ENCODE measurements at places on chromosomes 13 and 19.

GRCh38 chr19:51811344-51811743, 16.4 kb downstream of the FPR3 start:
- no peak for DNase-seq

GRCh38 chr13:96821381-96821780, 172.9 kb downstream of the OXGR1 start:
- DNase-seq: peak; percentile 72

- DNase-seq: no peak
Observed at GRCh38 chr19:11400798-11401197, 16.7 kb upstream of the EPOR start.

- peak; percentile 38 for DNase-seq
Observed at GRCh38 chr13:75636436-75637180, 478 bp downstream of the LMO7 start.

DNA sequence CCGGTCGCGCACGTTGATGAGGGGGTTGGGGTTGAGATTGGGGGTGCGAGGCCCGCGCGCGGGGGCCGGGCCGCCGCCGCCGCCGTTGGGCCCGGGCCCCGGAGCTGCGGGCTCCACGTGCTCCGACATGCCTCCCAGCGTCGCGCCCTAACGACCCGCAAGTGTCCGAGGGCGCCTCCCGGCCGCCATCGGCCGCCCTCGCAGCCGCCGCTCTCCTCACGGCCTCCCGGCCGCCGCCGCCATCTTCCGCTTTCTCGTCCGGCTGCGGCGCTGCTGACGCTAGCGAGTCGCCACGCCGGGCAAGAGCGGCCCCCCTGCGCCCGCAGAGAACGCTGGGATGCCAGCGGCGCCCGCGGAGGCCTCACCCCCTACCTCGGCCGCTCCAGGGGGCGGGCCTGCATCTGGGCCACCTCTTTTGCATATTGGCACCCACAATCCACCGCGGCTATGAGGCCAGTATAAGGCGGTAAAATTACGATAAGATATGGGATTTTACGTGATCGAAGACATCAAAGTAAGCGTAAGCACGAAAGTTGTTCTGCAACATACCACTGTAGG, at the start of gene TMEM259:
TMEM259 (minus strand) TSS at position 256 of the 558 bp plus-strand sequence; CDS start at position 129, 127 bp downstream.
- peak; percentile 98 for DNase-seq

DNA sequence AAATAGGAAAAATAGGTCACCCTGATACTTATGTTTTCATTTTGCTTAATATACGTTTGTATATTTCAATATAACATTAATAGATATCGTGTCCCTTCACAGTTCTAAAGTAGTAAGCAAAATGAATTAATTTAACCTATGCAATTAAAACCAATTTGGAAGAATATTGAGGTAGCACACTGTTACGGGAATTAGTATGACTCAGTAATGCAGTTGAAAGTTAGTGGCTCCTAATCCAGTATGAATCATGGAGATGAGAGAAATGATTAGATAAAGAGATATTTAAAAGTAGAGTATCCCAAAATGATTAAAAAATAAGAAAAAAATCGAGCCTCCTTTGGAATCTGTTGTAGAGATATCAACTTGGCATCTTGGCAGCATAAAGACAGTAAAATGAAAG, 177.0 kb upstream of the SLITRK6 start:
- no peak for DNase-seq

- DNase-seq: no peak
Observed at GRCh38 chr19:9445037-9445436, 9.7 kb upstream of the ZNF266 start.

- DNase-seq: no peak
Observed at GRCh38 chr13:114219392-114219791, 15.3 kb upstream of the CDC16 start.

DNA sequence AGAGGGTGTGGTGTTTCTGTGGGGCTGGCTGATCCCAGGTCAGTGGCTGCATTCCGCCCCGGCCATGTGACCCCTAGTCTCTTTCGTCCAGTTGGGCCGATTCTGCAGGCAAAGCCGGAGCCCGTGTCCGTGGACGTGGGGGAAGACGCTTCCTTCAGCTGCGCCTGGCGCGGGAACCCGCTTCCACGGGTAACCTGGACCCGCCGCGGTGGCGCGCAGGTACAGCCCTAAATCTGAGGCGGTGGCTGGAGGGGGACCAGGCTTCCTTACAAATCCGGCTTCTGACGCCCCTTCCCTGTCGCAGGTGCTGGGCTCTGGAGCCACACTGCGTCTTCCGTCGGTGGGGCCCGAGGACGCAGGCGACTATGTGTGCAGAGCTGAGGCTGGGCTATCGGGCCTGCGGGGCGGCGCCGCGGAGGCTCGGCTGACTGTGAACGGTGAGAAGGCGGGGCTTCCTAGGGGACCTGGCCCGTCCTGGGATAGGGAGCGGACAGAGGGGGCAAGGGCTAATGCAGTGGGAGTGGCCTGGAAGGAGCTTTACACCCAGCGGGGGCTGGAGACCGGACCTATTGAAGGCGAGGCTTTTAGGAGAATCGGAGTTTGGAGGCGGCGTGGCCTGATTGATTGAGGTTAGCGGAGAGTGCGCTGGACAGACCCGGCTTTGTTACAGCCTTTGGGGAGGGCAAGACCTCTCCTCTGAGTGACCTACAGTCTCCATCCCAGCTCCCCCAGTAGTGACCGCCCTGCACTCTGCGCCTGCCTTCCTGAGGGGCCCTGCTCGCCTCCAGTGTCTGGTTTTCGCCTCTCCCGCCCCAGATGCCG, 4.3 kb downstream of the KIRREL2 start:
- no peak for DNase-seq

DNA sequence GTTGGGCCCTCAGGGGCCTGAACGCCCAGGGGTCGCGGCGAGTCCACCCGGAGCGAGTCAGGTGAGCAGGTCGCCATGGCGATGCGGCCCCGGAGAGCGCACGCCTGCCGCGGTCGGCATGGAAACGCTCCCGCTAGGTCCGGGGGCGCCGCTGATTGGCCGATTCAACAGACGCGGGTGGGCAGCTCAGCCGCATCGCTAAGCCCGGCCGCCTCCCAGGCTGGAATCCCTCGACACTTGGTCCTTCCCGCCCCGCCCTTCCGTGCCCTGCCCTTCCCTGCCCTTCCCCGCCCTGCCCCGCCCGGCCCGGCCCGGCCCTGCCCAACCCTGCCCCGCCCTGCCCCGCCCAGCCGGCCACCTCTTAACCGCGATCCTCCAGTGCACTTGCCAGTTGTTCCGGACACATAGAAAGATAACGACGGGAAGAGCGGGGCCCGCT, at the start of gene CCNA1:
CCNA1 (plus strand) TSS at position 390 of the 439 bp plus-strand sequence. CDS start 562 bp downstream, outside the sequence.
- DNase-seq: no peak

DNA sequence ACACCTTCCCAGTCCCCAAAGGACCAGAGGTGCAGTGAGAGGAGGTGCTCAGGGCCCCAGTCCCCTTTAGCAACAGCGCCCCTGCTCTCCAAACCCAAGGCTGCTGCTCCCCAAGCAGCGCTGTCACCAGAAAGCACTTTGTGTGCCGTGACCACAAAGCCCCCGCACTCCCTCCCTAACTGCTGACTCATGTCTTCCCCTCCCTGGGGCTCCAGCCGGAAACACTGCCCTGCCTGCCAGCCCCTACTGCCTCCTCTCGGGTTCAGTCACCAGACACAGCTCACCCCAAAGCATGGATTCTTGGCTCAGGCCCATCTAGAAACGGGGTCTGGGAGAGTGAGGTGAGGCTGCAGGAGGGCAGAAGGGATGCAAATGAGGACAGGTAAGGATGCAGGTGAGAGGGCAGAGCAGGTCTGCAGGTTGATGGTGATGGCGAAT, 4.9 kb upstream of the TNFSF14 start:
- DNase-seq: peak; percentile 75

DNA sequence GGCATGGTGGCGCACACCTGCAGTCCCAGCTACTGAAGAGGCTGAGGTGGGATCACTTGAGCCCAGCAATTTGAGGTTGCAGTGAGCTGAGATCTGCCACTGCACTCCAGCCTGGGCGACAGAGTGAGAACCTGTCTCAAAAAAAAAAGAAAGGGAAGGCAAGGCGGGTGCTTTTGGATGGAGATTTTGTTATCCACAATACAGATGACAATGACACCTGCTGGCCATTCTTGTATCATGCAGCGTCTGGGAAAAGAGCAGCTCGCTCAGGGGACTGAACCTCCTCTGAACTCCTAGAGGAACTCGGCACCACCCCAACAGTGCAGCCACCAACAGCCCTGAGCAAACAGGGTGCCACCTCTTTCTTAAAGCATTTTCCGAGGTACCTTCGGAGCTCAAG, 22.8 kb downstream of the HAUS8 start:
- peak; percentile 37 for DNase-seq

- DNase-seq: no peak
Observed at GRCh38 chr13:71079638-71080037, 787.4 kb downstream of the DACH1 start.

- DNase-seq: no peak
Observed at GRCh38 chr19:13742756-13743155, 21.6 kb upstream of the MRI1 start.

DNA sequence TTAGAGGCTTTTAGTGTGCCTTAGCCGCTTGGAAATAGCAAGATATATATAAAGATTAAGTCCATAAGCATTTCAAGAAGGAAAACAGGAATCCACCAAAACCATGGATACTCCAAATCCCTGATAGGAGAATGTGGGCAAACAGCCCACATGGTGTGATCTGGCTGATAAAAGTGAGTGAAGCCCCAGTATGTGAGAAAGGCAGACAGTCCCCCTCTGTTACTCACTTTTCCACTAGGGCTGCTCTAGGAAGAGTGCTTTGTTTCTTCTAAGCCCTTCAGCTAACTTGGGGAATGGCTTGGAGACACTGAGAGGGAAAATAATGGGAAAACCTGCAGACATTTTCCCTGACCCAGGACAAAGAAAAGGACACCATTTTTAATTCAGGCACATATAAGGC, 802.3 kb upstream of the PRR20A start:
- DNase-seq: no peak

Data from fibroblast of skin of right quadriceps (primary cell).